ENCODE measurements at places on chromosomes 12 and 14.

DNA sequence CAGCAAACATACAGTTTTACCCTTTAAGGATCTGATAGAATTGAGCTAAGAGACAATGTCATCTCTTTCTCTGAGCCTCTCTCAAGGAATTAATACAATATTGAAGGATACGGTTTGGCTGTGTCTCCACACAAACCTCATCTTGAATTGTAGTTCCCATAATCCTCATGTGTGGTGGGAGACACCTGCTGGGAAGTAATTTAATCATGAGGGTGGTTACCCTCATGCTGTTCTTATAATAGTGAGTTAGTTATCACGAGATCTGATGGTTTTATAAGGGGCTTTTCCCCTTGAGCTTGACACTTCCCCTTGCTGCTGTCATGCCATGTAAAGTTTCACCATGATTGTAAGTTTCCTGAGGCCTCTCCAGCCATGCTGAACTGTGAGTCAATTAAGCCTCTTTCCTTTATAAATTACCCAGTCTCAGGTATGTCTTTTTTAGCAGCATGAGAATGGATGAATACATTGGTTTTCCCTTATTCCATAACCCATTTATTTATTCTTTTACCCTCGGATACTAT is 47.6 kb downstream of the TMEM30B start:
- no peak for DNase-seq

GRCh38 chr12:752695-753610 is 574 bp downstream of the WNK1 start:
- peak; percentile 27 for DNase-seq

DNA sequence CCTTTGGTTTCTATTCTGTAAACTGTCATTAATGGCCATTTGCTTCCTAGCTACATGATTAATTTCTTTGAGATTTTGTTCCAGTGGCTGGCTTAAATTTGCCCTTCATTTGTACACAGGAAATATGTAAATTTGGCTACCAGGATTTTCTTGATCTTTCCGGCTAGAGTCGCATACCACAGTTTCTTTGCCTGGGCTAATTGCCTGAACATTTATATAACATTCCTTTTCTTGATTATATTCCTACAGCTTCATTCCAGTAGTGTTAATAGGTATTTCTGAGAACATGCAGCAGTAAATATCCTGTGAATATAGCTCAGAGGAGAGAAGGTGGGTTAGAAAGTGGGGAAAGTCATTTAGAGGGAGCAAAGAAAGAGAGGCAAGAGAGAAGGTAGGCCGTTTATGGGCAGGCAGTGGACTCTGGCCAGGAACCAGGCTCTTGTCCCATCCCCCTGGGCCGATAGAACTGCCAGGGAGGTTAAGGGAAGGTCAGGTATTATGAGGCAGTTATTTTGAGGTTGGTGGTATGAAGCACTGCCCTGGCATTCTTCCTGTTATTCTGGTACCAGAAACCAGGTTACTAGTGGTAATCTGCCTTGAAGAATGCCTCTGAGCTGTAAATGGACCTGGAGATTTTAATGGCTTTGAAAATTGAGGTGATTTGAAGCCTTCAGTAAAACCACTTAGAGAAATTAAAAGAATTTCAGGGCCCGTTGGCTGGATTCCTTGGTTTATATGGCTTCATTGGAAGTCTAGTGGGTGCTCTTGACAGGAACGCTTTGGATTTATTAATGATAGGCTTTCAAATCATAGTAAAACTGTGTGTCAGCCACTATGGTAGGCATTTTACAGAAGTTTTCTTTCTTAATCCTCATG is 4.4 kb downstream of the RNF10 start:
- DNase-seq, result no peak

DNA sequence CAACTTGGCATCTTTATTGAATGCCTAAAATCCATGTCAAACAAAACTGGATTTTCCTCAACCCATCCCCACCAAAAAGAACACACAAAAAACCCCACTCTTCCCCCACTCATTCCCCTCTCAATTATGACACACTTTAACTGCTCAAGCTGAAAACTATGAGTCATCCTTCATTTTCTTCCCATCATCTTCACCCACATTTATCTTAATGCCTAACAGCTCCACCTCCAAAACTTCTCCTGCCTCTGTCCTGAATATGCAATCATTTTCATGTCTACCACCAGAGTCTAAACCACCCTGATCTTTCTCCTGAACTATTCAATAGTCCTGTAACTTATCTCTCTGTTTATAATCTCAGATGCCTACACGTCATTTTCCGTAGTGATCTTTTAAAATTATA is 239.7 kb downstream of the BCAT1 start:
- DNase-seq, result no peak

DNA sequence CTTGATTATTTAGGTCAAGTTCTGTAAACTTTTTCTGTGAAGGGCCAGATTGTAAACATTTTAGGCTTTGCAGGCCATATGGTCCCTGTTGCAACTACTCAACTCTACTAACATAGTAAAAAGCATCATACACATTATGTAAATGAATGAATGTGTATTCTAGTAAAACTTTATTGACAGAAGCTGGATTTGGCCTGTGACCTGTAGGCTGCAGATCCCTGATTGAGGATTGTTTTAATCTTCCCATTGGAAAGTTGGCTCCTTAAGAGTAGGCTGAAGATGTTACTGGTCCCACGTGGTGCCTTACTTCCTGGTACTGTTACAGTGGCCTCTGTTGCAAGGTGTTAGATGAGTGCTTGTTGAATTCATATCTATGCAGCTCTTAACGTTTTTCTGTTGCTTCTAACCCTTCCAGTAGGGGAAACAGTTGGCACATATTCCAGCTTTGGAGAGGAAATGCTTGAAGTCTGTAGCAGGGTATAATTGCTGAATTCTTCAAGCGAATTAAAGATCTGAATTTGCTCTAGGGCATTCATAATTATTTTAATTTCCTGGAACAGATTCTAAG is 133.6 kb upstream of the DNM1L start:
- DNase-seq, result no peak

DNA sequence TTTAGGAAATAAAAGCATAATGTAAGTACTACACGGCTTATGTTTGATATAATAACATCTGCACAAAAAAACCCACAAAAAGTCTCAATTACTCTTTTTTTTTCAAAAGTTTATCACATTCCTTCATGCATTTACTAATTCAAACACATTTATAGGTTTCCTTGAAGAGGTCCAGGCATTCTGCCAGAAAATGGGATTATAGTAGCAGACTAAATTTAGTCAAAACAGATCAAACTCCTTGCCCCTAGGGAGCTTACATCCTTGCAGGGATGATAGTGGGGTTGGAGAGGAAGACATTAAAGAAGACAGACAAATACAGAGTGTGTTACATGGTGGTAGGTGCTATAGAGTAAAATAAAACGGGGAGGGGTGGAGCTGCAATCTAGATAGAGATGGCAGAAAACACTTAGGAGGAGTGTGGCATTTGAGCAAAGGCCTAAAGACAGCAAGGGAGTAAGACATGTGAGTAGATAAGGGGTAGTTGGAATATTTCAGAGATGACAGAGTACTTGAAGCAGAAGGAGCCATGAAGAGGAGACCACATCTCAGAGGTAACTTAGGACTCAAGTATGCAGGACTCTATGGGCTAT is 266.9 kb downstream of the PPFIA2 start:
- no peak for DNase-seq

DNA sequence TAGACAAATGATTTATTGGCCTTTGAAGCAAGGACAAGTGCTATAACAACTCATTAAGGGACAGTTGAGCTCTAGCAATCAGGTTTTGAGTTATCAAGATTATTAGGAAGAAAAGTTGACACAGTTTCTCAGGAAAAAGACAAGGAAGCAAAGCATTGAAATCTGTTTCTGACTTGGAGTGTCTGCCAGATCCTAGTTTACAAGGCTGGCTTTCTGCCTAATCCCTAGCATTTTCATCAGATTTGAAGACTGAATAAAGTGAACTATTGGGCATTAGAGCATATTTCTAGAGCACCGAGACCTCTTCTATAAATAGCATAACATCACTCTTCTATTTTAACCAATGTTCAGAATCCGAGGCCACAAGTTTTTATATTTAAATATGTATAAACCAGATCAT is 7.0 kb downstream of the SYT1 start:
- DNase-seq, result no peak
